Left ventricle myocardium inferior (tissue), 1 donor: ENCODE measurements at places on chromosomes 7 and 10. TPM values are rescaled to one million over a fixed set of nuclear protein-coding genes. Genes with fewer than 3 reads are reported as not detected.
A peak's percentile ranks its signal among the peaks of the same experiment; 100 is the strongest.

- H3K4me3 ChIP-seq, result no peak overlapping the region
- peaks cover 67% of the 10 kb centered on the region for H3K27me3 ChIP-seq
- peaks cover 14% of the 10 kb centered on the region for H3K4me1 ChIP-seq
- DNase-seq, result no peak
- H3K36me3 ChIP-seq, result no peaks in the 10 kb centered on the region
These were observed 3.6 kb upstream of the CDH23 start for GRCh38 chr10:71392791-71393781.

DNA sequence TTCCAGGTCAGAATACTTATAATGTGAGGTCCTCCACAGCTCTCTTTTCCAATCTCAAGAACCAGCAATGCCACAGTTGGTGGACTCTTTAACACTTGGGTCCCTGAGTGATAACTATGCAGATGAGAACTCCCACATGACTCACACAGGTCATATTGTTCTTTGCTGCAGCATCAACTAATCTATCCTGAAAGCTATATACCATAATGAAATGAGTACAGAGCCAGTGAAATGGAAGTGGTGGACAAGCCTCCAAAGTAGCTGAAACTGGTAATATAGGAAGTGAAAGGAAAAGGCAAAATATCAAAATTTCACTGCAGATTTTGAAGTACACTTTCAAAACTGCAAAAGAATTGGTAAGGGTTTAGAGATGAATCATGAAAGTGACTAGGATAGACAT, 45.6 kb downstream of the SORCS1 start:
- H3K27me3 ChIP-seq, result no peaks in the 10 kb centered on the region
- H3K4me1 ChIP-seq, result no peaks in the 10 kb centered on the region
- H3K27ac ChIP-seq, result no peak overlapping the region
- no peaks in the 10 kb centered on the region for H3K36me3 ChIP-seq

- no peak overlapping the region for H3K4me3 ChIP-seq
- peaks cover 67% of the 10 kb centered on the region for H3K4me1 ChIP-seq
- no peaks in the 10 kb centered on the region for H3K36me3 ChIP-seq
- DNase-seq, result no peak
- H3K27me3 ChIP-seq, result no peaks in the 10 kb centered on the region
These were observed 14.9 kb downstream of the ZC3HAV1 start for GRCh38 chr7:139094596-139094995.

DNA sequence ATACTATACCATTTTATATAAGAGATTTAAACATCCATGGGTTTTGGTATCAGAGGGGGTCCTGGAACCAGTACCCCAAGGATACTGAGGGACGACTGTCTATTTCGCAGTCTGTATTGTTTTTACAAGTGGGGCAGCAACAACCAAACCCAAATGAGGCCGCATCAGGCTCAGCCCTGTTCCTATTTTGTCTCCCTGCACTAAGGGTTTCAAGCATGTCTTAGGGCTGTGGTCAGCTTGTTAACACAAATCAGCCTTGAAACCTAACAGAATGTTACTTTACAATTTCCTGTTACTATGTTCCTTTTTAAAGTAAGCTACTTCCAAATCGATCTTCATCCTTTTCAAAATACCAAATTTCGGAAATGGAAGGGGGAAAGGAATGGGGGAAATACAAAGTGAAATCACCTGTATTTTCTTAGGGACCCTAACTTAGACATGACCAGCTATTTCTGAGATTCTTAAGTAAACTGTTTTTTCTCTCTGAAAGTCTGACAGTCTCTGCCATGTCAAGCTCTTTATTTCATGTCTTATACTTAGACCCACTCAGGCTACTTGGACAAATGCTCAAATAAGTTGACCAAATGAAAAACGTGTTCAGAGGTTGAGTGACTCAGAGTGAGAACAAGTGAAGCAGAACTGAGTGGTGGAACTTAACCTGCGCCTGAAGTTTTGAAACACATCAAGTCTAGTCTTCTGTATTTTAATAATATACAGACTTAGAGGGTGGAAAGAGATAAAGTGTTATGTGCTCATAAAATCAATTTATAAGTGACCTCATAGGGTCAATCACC, 75.8 kb downstream of the C1GALT1 start:
- no peak for DNase-seq
- no peak overlapping the region for H3K4me3 ChIP-seq
- peak overlapping the region; percentile 69 for H3K27ac ChIP-seq
- H3K27me3 ChIP-seq, result no peaks in the 10 kb centered on the region
- H3K4me1 ChIP-seq, result peaks cover 11% of the 10 kb centered on the region

- peak overlapping the region; percentile 83 for H3K27ac ChIP-seq
- no peaks in the 10 kb centered on the region for H3K27me3 ChIP-seq
- H3K4me3 ChIP-seq, result no peak overlapping the region
- no peaks in the 10 kb centered on the region for H3K36me3 ChIP-seq
- DNase-seq, result no peak
These were observed 175.6 kb downstream of the PLXNA4 start for GRCh38 chr7:132400561-132401142.

DNA sequence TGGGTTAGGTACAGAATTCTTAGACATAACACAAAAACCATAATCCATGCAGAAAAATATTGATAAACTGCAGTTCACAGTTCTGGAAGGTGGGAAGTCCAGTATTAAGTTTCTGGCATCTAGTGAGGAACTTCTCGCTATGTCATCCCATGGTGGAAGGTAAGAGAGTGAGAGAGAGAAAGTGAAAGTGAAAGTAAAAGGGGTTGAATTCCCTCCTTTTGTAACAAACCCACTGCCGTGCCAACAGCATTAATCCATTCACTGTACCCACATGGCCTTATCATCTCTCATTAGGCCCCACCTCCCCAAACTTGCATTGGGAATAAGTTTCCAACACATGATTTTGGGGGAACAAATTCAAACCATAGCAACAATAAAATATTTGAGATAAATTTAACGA, 17.1 kb downstream of the ZNF485 start:
- H3K36me3 ChIP-seq, result no peaks in the 10 kb centered on the region
- no peaks in the 10 kb centered on the region for H3K4me1 ChIP-seq
- no peak overlapping the region for H3K27ac ChIP-seq
- no peaks in the 10 kb centered on the region for H3K27me3 ChIP-seq
- peak overlapping the region; percentile 43 for H3K4me3 ChIP-seq

DNA sequence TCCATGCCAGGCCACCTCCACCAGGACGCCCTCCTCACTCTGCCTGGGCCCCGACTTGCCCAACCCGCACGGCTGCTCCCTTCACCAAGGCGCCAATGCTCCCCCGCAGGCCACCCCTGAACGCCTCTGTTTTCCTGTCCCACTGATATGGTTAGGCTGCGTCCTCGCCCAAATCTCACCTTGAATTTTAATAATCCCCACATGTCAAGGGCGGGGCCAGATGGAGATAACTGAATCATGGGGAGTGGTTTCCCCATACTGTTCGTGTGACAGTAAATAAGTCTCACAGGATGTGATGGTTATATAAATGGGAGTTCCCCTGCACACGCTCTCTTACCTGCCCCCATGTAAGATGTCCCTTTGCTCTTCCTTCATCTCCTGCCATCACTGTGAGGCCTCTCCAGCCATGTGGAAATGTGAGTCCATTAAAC, 29.8 kb downstream of the RSU1 start:
- H3K4me3 ChIP-seq, result no peak overlapping the region
- H3K4me1 ChIP-seq, result peaks cover 35% of the 10 kb centered on the region
- H3K27me3 ChIP-seq, result no peaks in the 10 kb centered on the region
- DNase-seq, result no peak
- H3K36me3 ChIP-seq, result peaks cover 3% of the 10 kb centered on the region

- H3K36me3 ChIP-seq, result no peaks in the 10 kb centered on the region
- DNase-seq, result no peak
- H3K4me3 ChIP-seq, result no peak overlapping the region
- no peak overlapping the region for H3K27ac ChIP-seq
- peaks cover 9% of the 10 kb centered on the region for H3K27me3 ChIP-seq
- H3K4me1 ChIP-seq, result no peaks in the 10 kb centered on the region
These were observed 29.9 kb upstream of the MAT1A start for GRCh38 chr10:80319318-80319717.

DNA sequence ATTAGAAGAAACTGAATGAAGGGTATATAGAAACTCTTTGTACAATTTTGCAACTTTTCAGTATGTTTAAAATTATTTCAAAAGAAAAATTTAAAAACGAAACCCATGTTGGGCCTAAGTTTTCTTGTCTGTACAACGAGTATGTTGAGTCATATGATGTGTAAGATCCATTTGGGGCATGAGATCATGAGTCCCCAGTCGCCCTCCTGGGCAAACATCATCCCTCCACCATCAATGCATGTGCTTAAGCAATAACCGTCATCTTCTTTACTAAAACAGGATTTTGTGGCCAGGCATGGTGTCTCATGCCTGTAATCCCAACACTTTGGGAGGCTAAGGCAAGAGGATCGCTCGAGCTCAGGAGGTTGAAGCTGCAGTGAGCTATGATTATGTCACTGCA, 54.2 kb upstream of the CDCA7L start:
- H3K27me3 ChIP-seq, result no peaks in the 10 kb centered on the region
- no peaks in the 10 kb centered on the region for H3K36me3 ChIP-seq
- H3K4me3 ChIP-seq, result no peak overlapping the region
- H3K4me1 ChIP-seq, result peaks cover 5% of the 10 kb centered on the region

DNA sequence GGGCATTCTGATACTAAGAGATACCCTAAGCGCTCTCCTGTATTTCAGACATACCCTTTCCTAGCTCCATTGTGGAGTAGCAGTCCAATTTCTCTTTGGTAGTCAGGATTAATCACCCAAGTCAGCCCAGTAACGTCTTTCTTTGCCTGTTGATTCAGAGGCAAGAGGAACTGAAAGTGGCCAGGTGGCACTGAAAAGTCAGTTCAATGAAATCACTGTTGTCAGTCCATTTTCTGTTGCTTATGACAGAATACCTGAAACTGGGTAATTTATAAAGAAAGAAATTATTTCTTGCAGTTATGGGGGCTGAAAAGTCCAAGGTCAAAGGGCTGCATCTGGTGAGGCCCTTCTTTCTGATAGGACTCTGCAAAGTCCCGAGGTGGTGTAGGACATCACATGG, 40.2 kb downstream of the ANKRD61 start:
- no peaks in the 10 kb centered on the region for H3K36me3 ChIP-seq
- DNase-seq, result no peak
- no peaks in the 10 kb centered on the region for H3K27me3 ChIP-seq
- no peak overlapping the region for H3K4me3 ChIP-seq
- no peaks in the 10 kb centered on the region for H3K4me1 ChIP-seq
- no peak overlapping the region for H3K27ac ChIP-seq

DNA sequence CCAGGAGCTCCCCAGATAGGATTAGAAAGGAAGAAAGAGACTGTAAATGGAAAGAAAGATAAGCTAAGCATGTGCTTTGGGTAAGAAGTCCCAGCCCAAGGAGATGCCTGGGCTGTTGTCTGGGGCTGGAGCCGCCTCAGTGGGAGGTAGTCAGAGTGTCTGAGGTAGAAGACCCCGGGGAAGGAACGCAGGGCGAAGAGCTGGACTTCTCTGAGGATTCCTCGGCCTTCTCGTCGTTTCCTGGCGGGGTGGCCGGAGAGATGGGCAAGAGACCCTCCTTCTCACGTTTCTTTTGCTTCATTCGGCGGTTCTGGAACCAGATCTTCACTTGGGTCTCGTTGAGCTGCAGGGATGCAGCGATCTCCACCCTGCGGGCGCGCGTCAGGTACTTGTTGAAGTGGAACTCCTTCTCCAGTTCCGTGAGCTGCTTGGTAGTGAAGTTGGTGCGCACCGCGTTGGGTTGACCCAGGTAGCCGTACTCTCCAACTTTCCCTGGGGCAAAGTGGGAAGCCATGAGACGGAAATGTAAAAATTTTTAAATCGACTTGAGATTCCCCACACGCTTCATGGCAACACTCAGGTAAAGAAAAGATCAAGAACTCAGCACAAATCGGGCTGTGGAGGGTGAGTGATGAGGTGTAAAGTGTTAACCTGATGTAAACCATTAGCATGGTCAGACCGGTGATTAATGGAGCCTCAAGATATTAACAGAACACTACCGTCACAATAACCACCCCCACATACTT, 1.3 kb downstream of the HOXA1 start:
- H3K27me3 ChIP-seq, result peaks cover 100% of the 10 kb centered on the region
- no peak overlapping the region for H3K27ac ChIP-seq
- DNase-seq, result no peak
- H3K4me3 ChIP-seq, result no peak overlapping the region

DNA sequence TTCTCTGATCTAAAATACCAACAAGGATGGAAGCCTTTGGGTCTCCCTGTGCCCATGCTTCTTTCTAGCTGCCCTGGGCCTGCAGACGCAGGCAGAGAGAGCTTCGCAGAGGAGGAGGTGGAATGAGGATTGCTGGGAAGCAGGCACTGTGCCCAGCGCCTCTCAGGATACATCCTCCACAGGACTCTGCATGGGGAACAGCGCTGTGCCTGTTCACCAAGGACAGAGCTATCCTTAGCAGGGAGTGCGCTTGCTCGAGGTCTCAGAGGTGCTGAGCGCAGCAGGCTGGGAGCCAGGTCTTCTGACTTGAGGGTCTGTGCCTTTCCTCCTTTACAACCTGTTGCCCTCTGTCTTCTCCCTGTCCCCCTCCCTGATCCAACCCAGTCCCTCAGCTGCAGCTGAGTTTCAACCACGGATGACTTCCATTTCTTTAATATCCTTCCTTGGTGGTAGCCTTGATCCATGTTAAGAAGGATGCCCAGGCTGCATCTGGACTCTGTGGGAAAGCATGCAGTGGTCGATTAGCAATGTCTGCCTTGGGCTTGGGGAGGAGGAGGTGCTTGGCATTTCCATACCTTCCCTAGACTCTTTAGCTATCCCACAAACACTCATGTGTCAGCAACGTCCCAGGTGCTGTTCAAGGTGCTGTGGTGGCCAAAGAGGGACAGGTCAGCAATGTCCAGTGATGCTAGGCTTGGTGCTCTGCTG, 219.6 kb upstream of the GPR26 start:
- no peak overlapping the region for H3K27ac ChIP-seq
- peaks cover 23% of the 10 kb centered on the region for H3K27me3 ChIP-seq
- H3K4me1 ChIP-seq, result no peaks in the 10 kb centered on the region
- no peak for DNase-seq
- H3K36me3 ChIP-seq, result no peaks in the 10 kb centered on the region

DNA sequence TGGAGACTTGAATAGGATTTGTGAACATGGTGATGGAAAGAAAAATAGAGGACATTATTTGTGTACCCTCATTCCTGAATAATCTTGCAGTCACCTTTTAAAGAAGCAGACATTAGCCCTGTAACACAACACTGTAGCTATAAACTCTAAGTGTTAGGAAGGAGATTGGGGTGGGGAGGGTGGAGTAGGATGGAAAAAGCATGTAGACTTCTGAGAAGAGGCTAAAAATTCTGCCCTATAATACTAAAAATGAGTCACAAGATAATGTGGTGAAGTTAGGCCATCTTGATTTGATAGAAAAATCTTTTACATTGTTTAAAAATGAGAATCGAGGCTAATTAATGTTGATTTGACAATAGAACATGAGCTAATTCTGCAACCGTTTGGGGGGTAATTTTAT, 128.8 kb downstream of the LCOR start:
- H3K4me3 ChIP-seq, result no peak overlapping the region
- H3K27me3 ChIP-seq, result no peaks in the 10 kb centered on the region
- H3K4me1 ChIP-seq, result peaks cover 24% of the 10 kb centered on the region
- H3K27ac ChIP-seq, result no peak overlapping the region
- no peak for DNase-seq

GRCh38 chr10:26689399-26689798, 8.1 kb upstream of the PDSS1 start:
- no peak overlapping the region for H3K27ac ChIP-seq
- H3K36me3 ChIP-seq, result no peaks in the 10 kb centered on the region
- DNase-seq, result no peak
- H3K4me3 ChIP-seq, result no peak overlapping the region
- H3K4me1 ChIP-seq, result no peaks in the 10 kb centered on the region
- peaks cover 69% of the 10 kb centered on the region for H3K27me3 ChIP-seq

GRCh38 chr10:74078037-74078436, 72.6 kb downstream of the AP3M1 start:
- peaks cover 47% of the 10 kb centered on the region for H3K36me3 ChIP-seq
- peaks cover 74% of the 10 kb centered on the region for H3K4me1 ChIP-seq
- no peak overlapping the region for H3K27ac ChIP-seq
- H3K27me3 ChIP-seq, result no peaks in the 10 kb centered on the region
- H3K4me3 ChIP-seq, result no peak overlapping the region

Gene CYP2C19
- total RNA-seq, result not detected

Gene TUBAL3
- 0.36 TPM for total RNA-seq

Gene VIM
- total RNA-seq, result 375 TPM

Gene RBP3
- total RNA-seq, result not detected
